AG08395 (cell line): ENCODE measurements at places on chromosomes 11 and 22.

DNA sequence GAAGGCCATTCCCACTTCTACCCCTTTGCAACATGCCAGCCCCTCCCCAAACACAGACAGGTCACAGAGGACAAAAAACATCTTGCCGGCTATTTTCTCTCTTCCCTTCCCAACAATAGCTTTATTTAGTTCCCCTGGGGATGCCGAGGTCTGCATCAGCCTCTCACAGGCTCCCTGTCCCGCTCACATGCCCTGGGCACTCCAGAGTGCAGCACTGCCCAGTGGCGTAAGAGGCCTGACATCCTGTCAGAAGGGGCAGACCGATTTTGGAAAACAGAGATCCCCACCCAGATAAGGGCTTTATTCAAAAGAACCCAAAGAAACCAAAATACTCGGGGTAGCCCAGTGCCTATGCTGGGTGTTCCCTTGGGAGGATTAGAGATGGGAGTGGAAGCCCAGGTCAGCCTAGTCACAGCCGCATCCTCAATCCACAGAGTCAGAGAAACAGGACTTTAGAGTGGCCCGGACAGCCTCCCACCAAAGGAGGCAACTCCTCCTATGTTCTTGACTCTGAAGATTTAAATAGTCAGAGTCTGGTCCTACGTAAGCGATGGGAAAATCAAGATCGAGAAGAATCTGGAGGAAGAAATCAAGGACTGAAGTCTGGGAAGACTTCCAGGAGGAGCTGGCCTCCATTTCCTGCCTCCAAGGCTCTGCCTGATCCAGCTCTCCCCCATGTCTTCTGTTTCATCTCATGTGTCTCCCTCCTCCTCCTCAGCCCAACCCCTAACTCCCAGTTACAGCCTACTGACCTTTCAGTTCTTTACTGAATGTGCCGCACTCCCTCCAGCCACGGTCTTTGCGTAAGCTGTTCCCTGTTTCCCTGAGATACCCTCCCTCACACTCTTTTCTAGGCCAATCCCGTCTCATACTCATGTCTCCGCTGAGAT is 129.3 kb downstream of the FBXO7 start:
- DNase-seq: no peak

DNA sequence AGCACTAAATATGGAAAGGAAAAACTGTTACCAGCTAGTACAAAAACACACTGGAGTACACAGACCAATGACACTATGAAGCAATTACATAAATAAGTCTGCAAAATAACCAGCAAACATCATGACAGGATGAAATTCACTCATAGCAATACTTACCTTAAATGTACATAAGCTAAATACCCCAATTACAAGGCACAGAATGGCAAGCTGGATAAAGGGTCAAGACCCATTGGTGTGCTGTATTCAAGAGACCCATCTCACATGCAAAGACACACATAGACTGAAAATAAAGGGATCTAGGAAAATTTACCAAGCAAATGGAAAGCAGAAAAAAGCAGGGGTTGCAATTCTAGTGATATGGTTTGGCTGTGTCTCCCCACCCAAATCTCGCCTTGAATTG is 44.0 kb upstream of the CALCA start:
- no peak for DNase-seq

DNA sequence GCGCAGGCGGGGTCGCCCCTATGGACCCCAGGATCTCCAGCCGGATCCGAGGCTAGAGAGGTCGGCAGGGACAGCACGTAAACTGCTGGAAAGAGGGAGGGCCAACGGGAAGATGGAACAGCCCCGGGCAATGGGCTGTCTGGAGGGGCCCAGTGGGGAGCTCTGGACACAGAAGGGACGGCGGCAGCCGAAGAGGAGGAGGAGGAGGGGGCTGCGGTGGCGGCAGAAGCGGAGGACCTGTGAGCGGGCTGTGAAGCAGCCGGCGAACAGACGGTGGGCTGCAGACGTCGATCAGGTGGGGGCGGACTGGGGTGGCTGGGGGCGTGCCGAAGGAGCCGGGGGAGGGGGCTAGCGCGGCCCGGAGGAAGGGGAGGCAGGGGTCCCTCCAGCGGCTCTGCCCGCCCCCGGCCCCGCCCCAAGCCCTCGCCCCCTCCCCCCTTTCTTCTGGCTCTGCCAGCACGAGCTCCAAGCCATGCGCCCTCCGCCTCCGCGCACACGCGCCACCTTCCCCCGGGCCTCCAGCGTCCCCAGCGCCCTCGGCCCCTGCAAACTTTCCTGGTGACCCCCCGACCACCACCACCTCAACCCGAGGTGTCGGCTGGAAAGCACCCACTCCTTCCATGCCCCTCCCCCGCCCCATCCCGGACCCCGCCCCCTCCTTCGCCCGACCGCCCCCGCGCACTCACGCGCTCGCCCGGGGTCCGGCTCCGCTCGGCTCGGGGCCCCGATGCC is 432 bp downstream of the TNKS1BP1 start:
- DNase-seq: peak; percentile 25

DNA sequence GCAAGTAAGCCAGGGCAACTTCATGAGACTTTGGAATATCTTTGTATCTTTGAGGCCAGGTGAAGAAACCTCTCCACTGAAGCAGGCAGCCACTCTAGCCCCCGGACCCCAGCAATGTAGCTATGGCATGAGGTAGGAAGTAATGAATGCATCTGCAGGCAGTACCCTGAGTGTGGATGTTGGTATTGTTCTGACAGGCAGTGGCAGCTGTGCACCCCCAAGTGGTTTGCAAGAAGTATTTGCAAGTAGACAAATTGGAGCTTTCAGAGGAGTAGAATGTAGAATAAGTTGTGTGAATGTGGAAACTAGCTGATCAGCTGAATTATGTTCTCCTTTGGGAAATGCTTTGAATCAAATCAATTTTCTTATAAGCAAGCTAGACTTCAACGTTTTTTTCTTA is 194.4 kb upstream of the PGR start:
- no peak for DNase-seq

GRCh38 chr11:44750551-44751465 is 24.0 kb downstream of the TSPAN18 start:
- no peak for DNase-seq

- DNase-seq: peak; percentile 78
These were observed 22.7 kb upstream of the C1QTNF4 start for GRCh38 chr11:47616726-47617416.

DNA sequence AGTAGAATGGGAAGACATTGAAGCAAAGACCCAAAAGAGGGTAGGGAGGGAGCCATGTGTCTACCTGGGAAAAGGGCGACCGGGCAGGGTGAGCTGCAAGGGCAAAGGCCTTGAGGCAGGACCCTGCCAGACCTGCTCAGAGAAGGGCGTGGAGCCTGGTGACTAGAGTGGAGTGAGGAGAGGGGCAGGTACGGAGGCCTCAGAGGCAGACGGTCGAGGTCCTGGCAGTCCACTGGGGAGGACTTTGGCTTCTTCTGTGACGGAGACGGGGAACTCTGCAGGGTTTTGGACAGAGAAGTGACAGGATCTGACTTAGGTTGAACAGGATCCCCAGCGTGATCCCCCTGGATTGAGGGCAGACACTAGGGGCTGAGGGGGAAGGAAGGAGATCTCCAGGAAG is 12.9 kb downstream of the RIBC2 start:
- DNase-seq: no peak

DNA sequence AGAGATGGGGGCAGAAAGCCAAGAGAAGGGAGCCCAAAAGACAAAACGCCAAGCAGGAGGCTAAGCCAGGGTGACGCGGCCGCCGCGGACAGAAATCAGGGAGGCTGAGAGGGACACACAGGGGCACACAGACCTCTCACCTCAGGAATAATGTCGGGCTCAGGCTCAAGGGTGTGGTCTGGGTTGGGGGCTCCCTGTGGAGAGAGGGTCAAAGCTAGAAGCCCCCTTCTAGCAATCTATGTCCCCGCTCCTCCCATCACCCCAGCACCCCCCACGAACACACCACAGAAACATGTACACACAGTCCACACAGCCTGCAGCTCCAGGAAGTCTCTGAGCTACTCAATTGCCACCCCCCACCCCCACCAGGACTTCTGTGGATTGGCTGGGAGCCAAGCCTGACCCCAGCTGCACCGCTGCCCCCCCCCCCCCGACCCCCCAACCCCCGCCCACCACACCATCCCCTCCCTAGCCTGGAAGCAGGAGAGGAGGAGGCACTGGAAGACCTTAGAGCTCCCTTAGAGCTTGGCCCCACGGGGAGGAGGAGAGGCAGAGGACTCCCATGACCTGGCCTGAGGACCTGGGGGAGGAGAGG is 6.9 kb downstream of the BCL9L start:
- no peak for DNase-seq

- peak; percentile 62 for DNase-seq
These were observed 321.0 kb downstream of the NTM start for GRCh38 chr11:131691181-131692041.

GRCh38 chr22:42307806-42308563 is 37.5 kb upstream of the TCF20 start:
- no peak for DNase-seq

DNA sequence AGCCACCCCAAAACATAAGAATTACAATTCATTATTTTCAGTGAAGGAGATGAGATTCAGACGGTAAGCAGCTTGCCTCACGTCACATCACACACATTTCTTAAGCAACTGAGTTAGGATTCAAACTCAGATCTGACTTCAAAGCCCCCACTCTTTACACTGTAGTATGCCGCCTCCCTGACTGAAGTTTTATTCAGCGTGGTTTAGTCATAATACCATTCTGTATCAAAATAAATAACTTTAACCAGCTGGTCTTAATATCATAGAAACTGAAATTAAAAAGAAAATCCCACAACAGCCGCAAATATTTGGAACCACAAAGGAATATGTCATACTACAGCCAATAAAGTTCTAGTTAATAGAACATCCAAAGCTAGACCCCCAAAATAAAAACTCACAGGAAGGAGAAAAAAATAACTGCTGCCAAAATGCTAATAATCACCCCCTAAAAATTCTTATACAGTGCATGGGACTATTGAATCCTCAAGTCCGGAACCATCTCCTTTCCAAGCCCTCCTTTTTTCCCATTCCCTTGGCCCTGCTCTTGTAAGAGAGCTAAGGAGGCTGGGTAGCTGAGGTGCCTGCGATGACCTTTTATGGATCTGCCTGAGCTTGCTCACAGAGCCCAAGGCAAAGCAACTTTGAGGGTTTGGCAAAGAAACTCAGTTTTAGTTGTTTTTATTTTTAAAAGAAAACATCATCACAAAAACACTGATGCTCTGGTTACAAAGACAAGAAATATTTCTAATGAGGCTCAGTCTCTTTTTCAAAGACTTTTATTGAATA is 334.5 kb downstream of the TTC28 start:
- peak; percentile 55 for DNase-seq

DNA sequence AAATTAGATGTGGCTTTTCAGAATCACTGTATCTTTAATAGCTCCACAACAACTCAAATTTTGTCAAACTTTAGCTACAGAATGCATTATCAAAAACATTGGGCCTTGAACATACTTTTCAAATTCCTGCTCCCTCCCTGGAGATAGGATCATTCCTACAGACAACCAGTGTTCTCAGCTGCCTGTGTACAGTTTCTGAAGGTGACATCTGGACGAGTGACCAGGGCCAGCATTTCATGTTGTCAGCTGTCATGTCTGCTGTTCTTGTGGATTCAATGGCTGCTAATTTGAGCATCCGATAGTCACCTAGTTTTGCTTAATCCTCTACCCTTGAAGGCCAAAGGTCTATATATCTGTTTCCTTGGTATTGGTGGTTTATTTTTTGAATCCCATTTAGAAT is 188.2 kb downstream of the DBX1 start:
- DNase-seq: no peak

DNA sequence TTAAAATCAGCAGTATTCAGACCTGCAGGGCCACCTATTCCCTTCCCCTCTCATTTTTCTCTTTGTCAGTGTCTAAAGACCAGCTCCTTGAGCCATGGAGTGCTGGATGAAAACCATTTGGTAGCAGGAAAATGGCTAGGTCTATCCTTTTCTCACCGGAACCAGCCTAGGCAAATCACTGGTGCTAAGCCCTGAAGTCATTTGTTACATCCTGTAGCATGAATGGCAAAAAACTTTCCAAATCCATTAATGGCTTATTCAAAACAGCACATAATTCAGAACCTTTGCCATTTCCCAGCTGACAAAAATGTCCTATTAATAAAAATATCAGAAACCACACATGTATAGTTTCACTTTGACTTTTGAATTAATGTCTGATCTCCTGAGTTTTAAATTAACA is 209.5 kb upstream of the E2F8 start:
- no peak for DNase-seq

DNA sequence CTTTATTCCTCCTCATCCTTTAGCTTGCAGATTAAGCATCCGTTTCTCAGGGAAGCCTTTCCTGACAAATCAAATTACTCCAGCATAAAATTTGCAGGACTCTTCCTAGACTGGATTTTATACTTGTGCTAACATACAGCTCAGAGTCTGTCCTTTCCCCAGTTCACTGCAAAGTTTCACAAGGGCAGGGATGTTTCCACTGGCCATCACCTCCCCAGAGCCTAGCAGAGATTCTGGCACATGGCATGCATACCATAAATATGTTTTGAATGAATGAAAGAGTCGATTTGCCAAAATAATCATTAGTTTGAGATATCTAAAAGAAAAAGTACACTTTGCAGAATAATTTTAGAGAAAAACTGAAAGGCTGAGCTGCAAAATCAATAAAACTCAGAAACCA is 10.6 kb downstream of the MSANTD4 start:
- no peak for DNase-seq

- no peak for DNase-seq
These were observed 126.2 kb downstream of the BCR start for GRCh38 chr22:23306438-23306921.

GRCh38 chr11:103530257-103530656 is 421.0 kb downstream of the DYNC2H1 start:
- DNase-seq: no peak

GRCh38 chr11:1375161-1375954 is 14.4 kb upstream of the BRSK2 start:
- DNase-seq: no peak

- no peak for DNase-seq
These were observed 889.4 kb upstream of the TENM4 start for GRCh38 chr11:80330264-80330663.

- no peak for DNase-seq
These were observed 87.8 kb downstream of the MYEOV start for GRCh38 chr11:69381681-69382130.

DNA sequence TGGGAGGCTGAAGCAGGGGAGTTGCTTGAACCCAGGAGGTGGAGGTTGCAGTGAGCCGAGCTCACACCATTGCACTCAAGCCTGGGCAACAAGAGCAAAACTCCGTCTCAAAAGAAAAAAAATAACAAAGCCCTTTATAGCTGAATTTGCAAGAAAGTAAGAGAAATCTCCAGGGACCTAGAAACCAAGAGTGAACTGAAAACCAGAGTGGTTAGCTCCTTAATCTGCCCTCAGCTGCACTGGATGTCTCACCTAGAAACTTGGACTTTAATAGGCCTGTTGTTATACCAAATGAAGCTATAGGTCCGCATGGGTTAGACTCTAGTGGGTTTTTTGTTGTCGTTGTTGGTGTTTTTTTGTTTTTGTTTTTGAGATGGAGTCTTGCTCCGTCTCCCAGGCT is 4.1 kb downstream of the NEU3 start:
- DNase-seq: no peak
